ENCODE measurements at places on chromosomes 13 and 19. TPM values are rescaled to one million over a fixed set of nuclear protein-coding genes. Genes with fewer than 3 reads are reported as not detected.

GRCh38 chr19:53424968-53425597 is 6.7 kb upstream of the ZNF761 start:
- H3K27ac ChIP-seq = no peak overlapping the region
- no peak overlapping the region for H3K4me3 ChIP-seq
- no peaks in the 10 kb centered on the region for H3K4me1 ChIP-seq
- no peaks in the 10 kb centered on the region for H3K27me3 ChIP-seq
- peak; percentile 47 for DNase-seq
- H3K36me3 ChIP-seq = no peaks in the 10 kb centered on the region

- no peak overlapping the region for H3K4me3 ChIP-seq
- H3K27ac ChIP-seq = no peak overlapping the region
- DNase-seq = no peak
These were observed 85.0 kb downstream of the SACS start for GRCh38 chr13:23348262-23349127.

The TYROBP gene
- total RNA-seq = 469 TPM

DNA sequence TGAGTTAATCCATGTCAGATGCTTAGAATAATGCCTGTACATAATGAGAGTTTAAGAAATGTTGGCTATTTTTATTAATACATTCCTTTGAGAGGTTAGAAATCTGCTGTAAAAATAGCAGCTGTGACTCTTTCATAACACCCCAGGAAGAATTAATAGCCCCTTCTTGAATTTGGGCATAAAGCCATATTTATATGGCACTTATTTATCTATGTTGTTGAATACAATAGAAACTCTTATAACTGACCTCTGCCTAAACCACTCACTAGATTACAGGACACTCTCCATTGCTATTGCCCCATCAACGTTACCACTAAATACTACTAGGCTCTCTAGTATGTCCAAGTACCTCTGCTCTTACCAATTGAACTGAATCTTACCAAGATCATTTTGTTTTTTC is 16.3 kb downstream of the NEK5 start:
- H3K4me3 ChIP-seq = no peak overlapping the region
- no peak overlapping the region for H3K27ac ChIP-seq
- peaks cover 5% of the 10 kb centered on the region for H3K27me3 ChIP-seq
- no peak for DNase-seq
- H3K4me1 ChIP-seq = no peaks in the 10 kb centered on the region
- no peaks in the 10 kb centered on the region for H3K36me3 ChIP-seq

- H3K36me3 ChIP-seq = no peaks in the 10 kb centered on the region
- DNase-seq = peak; percentile 65
- no peak overlapping the region for H3K27ac ChIP-seq
- H3K27me3 ChIP-seq = no peaks in the 10 kb centered on the region
These were observed 19.7 kb upstream of the EDDM13 start for GRCh38 chr19:56252699-56253422.

The CGB5 gene
- total RNA-seq = not detected

DNA sequence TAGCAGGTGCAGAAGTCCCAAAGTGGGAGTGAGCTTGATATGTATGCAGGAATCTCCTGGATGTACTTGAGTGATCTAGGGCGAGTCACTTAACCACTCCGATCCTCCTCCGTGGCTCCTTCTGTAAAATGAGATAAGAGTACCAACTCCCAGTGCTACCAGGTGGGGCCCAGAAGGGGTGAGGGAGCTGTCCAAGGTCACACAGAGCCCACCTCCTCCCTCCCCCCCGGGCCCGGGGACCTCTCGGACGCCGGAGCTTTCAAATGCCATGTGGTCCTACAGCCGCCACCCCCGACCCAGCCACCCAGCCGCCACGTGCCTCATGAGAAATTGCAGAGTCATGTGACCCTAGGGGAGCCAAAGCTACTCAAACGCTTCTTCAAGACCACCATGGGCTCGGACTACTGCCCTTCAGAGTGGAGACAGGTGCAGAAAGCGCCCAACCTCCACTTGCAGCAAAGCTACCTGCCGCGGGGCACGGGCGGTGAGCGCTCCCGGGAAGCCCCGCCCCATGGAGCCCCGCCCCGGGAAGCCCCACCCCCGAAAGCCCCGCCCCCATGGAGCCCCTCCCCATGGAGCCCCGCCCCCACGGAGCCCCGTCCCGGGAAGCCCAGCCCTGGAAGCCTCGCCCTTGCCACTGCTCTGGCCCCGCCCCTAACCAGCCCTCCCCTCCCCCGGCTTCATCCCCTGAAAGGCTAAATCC is 10.1 kb upstream of the ZNF358 start:
- H3K27me3 ChIP-seq = peaks cover 19% of the 10 kb centered on the region
- H3K36me3 ChIP-seq = no peaks in the 10 kb centered on the region
- H3K4me3 ChIP-seq = no peak overlapping the region
- DNase-seq = no peak

The POU4F1 gene
- total RNA-seq = not detected

DNA sequence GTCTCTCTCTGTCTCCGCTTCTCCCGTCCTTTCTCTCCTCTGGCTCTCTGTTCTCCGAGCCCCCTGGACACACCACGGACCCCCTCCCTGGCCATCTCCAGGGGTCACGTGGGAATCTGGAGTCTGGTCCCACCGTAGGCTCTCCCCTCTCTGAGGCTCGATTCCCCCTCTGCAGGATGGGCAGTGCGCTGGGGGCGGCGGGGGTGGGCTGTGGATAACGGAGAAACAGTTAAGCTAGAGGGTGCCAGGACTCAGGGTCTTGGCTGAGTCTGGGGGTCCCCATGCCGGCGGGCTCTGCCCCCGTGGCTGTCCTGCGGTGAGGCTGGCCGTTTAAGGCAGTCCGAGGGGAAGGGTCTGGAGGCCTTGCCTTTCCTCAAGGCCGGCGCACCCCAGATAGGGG is 462 bp upstream of the MEIS3 start:
- H3K36me3 ChIP-seq = no peaks in the 10 kb centered on the region
- H3K4me3 ChIP-seq = no peak overlapping the region
- H3K4me1 ChIP-seq = peaks cover 11% of the 10 kb centered on the region
- DNase-seq = no peak
- H3K27ac ChIP-seq = no peak overlapping the region

DNA sequence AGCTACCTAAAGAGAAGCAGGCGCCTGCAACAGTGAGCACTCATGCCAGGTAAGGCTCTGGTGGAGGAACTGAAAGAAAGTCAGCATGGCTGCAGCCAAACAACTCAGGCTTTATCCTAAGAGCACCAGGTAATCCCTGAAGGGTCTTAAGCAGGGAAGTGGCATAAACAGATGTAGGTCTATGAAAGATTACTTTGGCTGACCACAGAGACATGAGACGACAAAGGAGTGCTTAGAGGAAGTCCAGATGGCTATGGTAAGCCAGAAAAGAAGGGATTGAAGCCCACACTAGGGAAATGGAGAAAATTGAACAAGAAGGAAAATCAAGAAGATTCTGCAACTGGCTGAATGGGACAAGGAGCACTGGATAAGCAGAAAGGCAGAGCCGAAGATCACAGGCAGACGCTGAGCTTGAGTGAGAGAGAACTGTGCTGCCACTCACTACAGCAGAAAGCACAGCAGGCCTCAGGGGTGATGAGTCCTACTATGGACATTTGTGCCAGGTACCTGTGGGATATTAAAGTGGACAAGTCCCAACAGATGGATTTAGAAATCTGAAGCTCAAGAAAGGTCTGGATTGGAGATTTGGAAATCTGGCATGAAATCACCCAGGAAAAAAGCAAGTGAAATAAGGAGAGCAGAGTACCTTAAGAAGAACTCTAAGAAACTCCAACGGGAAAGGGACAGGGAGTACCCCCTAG is 4.2 kb downstream of the RCBTB1 start:
- H3K36me3 ChIP-seq = peaks cover 12% of the 10 kb centered on the region
- no peaks in the 10 kb centered on the region for H3K27me3 ChIP-seq
- H3K27ac ChIP-seq = no peak overlapping the region
- DNase-seq = no peak

DNA sequence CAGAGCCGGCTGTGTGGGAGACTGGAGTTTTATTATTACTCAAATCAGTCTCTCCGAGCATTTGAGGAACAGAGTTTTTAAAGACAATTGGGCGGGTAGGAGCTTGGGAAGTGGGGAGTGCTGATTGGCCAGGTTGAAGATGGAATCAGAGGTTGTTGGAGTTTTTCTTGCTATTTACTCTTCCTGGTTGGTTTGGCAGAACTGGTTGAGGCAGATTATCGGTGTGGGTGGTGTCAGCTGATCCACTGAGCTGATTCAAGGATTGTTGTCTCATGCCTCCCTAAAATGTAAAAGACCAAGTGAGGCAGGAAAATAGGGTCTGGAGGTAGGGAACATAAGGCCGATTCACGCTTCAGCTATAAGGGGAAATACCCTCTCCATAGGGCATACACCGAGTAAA is 1.3 kb upstream of the TDRD12 start:
- H3K27me3 ChIP-seq = no peaks in the 10 kb centered on the region
- H3K4me3 ChIP-seq = no peak overlapping the region
- no peak overlapping the region for H3K27ac ChIP-seq
- H3K4me1 ChIP-seq = no peaks in the 10 kb centered on the region

DNA sequence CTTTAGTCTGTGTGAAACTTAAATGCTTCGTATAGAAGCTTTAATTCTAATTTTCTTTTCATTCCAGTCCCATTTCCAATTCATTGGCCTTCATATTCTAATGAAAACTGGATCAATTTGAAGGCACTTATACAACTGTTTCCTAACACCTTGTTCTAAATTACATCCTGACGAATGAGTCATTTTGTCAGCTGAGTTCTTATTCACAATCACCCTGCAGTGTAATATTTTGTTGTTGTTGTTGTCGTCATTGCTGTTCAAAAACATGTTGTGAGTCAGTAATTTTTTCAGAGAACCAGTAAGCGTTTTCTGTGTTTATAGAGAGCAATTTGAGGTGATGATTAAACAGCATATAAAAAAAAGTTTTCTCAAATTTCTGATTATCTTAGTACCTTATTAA is 290.0 kb downstream of the PCDH9 start:
- H3K4me1 ChIP-seq = no peaks in the 10 kb centered on the region
- no peak for DNase-seq
- no peaks in the 10 kb centered on the region for H3K36me3 ChIP-seq

The CALR3 gene
- not detected for total RNA-seq

The CD70 gene
- total RNA-seq = 1.2 TPM

DNA sequence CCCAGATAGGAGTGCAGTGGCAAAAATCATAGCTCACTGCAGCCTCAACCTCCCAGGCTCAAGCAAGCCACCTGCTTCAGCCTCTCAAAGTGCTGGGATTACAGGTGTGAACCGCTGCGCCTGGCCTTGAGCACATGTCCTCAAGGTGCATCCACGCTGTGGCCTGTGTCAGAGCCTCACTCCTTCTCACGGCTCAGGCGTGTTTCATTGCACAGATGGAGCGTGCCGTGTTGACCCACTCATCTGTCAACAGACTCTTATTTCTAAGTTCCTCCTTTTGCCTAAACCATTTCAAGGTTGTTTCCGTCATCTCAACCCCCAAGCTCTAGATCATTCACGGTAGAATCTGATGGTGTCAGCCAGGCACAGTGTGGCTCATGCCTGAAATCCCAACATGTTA is 28.2 kb downstream of the ATP8B3 start:
- H3K4me1 ChIP-seq = no peaks in the 10 kb centered on the region
- DNase-seq = no peak
- no peak overlapping the region for H3K4me3 ChIP-seq

DNA sequence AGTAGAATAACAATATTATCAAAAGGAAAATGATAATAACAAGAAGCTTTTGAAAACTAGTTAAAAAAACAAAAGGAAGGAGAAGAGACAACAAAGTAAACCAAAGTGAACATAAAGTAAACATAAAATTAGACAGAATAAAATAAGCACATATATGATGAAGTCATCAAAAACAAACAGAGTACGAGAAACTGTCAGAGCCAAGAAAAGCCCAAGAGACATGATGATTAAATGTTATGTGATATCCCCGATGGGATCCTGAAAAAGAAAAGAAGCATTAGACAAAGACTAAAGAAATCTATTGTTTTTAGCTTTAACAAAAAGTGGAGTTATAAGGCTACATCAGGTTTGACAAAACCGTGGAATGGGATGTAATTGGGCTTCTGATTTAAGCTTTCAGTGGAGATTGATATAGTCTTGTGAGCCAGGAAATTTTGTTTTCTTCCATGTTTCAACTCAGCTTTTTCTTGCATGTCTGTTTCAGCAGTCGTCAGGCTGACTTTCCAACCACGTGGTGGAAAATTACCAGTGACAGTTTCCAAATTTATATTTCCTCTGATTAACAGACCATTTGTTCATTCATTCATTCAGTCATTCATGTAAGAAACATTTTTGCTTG is 64.9 kb downstream of the KL start:
- no peak for DNase-seq
- no peaks in the 10 kb centered on the region for H3K4me1 ChIP-seq
- no peak overlapping the region for H3K4me3 ChIP-seq

DNA sequence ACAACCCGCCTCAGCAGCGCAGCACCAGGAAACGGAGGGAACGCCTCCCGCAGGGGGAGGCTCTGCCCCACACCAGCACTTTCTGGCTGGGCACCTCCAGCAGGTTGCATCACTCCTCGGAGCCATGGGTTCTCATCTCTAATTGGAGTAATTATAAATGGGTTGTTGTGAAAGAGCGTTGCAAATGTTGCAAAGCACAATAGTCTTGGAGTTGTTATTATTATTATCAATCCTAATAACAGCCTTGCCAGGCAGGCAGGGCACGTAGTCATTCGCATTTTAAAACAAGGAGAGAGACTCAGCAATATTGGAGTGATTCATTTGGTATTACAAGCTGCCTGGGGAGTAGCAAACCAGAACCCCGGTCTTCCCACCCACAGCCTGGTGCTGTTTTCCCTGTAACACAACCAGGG is 108.6 kb upstream of the GJB6 start:
- H3K27me3 ChIP-seq = no peaks in the 10 kb centered on the region
- no peak overlapping the region for H3K27ac ChIP-seq
- DNase-seq = no peak
- H3K4me3 ChIP-seq = no peak overlapping the region
- no peaks in the 10 kb centered on the region for H3K36me3 ChIP-seq

The GIPC3 gene
- total RNA-seq = 0.28 TPM

The ZNF723 gene
- not detected for total RNA-seq

The HNRNPL gene
- 702 TPM for total RNA-seq

The SHISA7 gene
- not detected for total RNA-seq

DNA sequence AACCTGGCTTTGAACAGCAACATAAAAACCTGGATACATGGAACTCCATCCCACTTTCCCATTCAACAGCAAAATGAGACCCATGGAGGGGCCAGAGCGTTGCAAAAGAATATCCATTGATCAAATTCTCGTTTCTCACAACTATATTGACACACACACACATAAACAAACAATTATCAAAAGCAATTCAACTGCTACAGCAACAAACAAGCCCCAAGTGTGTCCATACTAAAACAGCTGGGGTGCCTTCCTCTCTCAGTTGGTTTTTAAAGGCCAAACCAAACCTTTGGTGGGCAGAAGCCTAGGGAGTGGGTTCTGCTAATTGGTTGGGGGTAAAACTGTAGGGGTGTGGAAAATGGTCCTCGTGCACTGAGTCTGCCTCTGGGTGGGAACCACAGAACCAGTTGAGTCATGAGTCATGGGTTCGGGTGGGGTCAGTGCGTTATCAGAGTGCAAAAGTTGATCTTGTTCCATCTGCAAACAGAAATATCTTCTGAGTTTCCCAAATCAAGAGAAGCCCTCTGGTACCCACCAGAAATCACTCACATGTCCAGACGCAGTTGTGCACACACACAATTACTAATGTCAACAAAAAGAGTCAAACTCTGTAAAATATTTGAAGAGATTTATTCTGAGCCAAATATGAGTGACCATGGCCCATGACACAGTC is 18.5 kb downstream of the GPR42 start:
- no peak for DNase-seq
- H3K27ac ChIP-seq = no peak overlapping the region
- H3K4me3 ChIP-seq = no peak overlapping the region
- H3K4me1 ChIP-seq = no peaks in the 10 kb centered on the region
- H3K27me3 ChIP-seq = no peaks in the 10 kb centered on the region
- no peaks in the 10 kb centered on the region for H3K36me3 ChIP-seq

The ANGPTL4 gene
- not detected for total RNA-seq
